ENCODE measurements at places on chromosomes 13 and 19.

GRCh38 chr13:99357131-99357596, 50.0 kb upstream of the GPR183 start:
- DNase-seq: peak; percentile 87

- no peak for DNase-seq
These were observed 71.2 kb upstream of the ADGRE5 start for GRCh38 chr19:14310055-14310454.

DNA sequence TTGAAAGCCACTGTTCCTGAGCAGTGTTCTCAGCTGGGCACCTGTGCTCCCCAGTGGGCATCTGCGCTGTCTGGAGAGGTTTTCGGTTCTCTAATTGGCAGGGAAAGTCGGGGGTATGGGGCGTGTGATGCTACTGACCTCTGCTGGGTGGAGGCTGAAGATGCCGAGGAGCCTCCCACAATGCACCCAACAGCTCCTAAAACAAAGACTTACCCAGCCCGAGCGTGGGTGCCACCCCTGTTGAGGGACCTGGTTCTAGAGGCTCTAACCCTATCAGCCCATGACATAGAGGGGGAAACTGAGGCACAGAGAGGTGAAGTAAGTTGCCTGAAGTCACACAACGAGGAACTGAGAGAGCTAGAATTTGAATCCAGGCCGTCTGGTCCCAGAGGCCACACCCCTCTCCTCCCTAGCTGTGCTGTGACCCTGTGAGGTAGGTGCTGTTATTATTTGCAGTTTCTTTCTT, 2.3 kb downstream of the SPACA4 start:
- DNase-seq: no peak

DNA sequence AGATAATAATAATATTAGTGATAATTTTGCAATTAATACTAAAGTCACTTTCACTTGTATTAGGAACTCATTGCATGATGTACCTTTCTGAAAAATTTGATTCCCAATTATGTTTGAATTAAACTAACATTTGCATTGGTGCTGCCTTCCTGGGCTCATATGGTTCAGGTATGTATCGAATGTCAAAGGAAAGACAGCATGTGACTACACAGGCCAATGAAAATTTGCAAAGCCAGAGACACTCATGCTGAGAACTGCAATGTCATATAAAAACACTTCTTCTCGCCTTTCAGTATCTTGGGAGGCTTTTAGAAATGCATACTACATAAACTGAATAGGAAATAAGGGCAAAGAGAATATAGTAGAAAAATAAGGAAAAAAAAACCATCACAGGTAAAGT, 44.3 kb downstream of the RAP2A start:
- DNase-seq: no peak

DNA sequence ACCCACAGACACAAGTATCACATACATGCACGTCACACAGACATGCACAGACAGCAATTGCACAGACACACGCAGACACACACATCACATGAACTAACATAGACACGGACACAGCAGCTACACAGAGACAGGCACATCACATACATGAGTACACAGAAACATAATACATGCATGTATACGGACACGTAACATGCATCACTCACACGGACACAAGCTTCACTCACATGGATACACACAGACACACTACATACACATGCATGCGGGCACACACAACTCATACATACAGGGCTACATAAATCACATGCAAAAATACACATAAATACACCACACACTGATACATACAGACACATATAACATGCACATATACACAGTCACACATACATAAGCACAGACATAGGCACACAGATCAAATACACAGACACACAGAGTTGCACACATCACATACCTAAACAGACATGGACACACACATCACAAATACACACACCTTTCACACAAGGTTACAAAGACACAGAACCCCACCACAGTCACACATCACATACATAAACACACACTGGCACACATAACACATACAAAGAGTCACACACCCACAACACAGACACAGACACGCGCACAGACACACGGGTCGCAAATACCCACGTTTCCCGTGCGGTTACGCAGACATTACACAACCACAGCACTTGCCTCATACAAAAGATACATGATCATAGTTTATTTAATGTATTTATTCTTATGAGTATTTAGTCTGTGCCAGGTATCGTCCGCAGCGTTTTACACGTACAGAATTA, 1.1 kb upstream of the LMTK3 start:
- DNase-seq: no peak

GRCh38 chr13:39107561-39107960, 69.3 kb downstream of the NHLRC3 start:
- no peak for DNase-seq

GRCh38 chr19:6760606-6761005, 6.6 kb downstream of the SH2D3A start:
- no peak for DNase-seq

DNA sequence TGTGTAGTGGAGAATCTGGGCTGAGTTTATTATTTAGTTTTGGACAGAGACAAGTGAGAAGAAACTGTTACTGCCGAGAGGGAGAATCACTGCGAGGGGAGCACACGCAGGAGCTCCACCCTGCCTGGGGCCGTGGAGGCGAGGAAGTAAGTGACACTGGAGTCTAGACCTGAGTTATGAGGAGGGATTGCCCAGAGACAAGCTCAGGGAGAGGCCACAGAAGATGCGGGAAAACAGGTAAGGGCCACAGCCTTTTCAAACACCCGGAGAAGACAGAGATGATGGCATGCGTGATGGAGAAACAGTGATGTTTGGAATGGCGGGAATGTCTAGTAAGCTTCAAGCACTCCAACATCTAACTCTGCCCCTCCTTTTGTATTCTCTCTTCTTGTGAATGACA, 84.1 kb downstream of the TNFSF11 start:
- DNase-seq: no peak

GRCh38 chr19:518598-519231, 11.4 kb downstream of the TPGS1 start:
- no peak for DNase-seq

DNA sequence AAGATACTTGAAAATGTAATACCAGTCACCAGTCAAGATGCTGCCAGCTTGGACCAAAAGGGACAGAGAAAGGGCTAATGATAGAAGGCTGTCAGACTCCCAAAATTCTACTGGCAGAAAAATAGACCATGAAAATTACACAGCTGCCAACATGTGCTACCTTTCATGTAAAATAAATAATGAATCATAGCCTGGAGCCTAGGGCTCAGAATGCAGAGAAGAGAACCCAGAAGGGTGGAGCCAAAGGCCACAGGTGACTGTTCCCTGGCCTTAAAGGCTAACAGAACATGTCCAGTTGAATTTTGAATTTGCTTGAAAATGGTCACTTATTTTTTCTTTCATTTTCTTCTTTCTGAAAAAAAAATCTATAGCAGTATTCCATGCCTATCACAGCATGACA, 1827.0 kb upstream of the MIR17HG start:
- DNase-seq: no peak

Data from kidney capillary endothelial cell (primary cell).